ENCODE measurements at places on chromosomes 1 and 21.

GRCh38 chr1:29648026-29648425 lies 411.7 kb downstream of the PTPRU start:
- no peak overlapping the region for H3K27ac ChIP-seq
- no peak overlapping the region for H3K4me3 ChIP-seq
- peaks cover 26% of the 10 kb centered on the region for H3K27me3 ChIP-seq
- no peak for DNase-seq
- H3K36me3 ChIP-seq = no peaks in the 10 kb centered on the region

DNA sequence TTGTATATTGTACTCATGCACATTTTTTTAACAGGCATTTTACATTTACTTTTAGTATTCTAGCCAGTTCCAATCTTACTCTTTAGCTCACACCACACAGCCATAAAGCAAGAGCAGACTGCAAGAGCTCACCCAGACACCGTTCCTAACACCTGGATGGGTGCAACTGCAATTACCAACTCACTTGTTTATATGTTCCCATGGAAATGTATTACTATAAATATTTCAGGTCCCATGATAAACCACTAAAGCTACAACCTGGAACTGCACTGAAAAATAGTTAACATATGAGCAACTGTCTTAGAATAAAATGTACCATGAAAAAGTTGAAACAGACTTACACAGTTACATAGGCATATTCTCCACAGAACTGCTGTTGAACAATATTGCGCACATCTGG lies 30.8 kb downstream of the USP48 start:
- no peak overlapping the region for H3K4me3 ChIP-seq
- H3K27me3 ChIP-seq = no peaks in the 10 kb centered on the region
- peaks cover 81% of the 10 kb centered on the region for H3K36me3 ChIP-seq

DNA sequence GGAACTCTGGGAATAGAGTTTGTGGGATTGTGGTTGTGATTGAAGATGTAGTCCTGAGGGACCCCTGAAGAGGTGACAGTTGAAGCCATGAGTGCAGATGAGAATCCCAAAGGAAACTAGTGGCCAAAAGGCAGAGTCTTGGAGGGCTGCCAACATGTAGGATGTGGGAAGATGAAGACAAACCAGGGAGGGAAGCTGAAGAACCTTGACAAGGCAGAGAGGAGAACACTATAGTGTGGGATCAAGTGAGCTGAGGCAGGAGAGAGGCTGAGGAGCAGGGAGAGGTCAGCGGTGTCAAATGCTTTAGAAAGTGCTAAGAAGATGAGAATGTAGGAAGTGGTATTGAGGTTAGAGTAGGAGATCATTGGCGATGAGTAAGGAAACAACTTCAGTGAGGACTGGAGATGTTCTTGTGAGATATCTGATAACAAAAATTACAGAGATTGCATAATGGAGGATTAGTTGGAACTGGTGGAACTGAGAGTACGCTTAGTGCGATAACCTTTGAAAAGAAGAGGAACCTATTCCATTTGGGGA lies 88.5 kb upstream of the VCAM1 start:
- H3K27me3 ChIP-seq = no peaks in the 10 kb centered on the region
- H3K4me3 ChIP-seq = no peak overlapping the region
- H3K27ac ChIP-seq = no peak overlapping the region
- no peaks in the 10 kb centered on the region for H3K36me3 ChIP-seq
- peaks cover 8% of the 10 kb centered on the region for H3K4me1 ChIP-seq

GRCh38 chr1:8962812-8963530 lies 17.3 kb downstream of the CA6 start:
- DNase-seq = no peak
- peaks cover 2% of the 10 kb centered on the region for H3K27me3 ChIP-seq
- H3K36me3 ChIP-seq = no peaks in the 10 kb centered on the region
- H3K4me1 ChIP-seq = no peaks in the 10 kb centered on the region
- no peak overlapping the region for H3K27ac ChIP-seq

DNA sequence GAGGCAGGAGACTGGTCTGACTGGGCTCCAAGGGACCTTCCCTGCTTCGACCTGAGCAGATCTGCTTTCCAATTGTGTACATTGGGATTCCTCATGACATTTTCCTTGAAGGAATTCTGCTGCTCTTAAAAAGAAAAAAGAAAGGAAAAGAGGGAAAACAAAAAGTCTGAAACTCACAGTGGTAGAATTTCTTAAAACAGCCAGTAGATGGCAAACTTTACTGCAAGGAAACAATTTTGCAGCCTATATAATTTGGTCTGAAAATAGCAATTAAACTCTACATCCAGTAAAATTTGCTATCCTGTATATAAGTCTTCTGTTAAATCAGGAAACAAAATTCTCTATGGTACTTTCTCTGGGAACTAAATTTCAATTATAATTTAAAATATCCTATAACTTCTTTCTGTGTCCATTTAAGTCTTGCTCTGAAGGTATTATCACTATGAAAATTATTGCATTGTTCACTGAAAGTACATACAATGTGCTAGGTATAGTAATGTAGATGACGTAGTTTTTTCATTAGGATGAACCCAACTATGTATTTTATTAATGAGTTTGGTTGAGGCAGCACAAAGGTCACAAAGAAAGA lies 59.8 kb downstream of the CRB1 start:
- H3K27me3 ChIP-seq = no peaks in the 10 kb centered on the region
- no peak overlapping the region for H3K27ac ChIP-seq
- no peaks in the 10 kb centered on the region for H3K36me3 ChIP-seq
- H3K4me1 ChIP-seq = no peaks in the 10 kb centered on the region
- DNase-seq = no peak

DNA sequence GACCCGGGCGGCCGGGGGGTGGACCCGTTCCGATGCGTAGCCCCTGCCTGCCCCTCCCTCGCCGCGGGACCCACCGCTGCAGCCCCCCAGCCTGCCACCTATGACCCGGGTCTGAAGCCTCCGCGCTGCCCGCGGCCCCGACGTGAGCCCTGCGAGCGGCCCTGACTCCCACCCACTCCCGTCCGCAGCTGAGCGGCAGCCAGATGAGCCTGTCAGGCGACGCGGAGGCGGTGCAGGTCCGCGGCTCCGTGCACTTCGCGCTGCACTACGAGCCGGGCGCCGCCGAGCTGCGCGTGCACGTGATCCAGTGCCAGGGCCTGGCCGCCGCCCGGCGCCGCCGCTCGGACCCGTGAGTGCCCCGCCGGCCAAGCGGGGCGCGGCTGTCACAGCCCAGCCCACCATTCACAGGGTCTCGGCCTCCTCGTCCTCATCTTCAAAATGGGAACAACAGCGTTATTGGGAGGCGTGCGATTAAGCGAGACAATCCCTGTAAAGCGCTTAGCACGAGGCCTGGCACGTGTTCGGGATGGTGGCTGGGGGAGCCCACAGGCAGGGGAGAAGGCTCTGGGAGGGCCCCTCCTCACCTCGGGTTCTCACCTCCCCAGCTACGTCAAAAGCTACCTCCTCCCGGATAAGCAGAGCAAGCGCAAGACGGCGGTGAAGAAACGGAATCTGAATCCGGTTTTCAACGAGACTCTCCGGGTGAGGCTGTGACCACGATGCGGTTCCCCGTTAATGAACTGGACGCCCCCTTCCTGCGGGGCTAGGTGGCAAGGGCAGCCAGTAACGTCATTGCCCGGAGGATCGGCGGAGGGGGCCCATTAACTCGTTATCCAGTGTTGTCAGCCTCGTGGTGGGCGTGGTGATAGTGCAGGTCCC lies 8.2 kb downstream of the SYTL1 start:
- no peaks in the 10 kb centered on the region for H3K27me3 ChIP-seq
- H3K36me3 ChIP-seq = peaks cover 19% of the 10 kb centered on the region
- DNase-seq = peak; percentile 75
- H3K4me3 ChIP-seq = peak overlapping the region; percentile 44

DNA sequence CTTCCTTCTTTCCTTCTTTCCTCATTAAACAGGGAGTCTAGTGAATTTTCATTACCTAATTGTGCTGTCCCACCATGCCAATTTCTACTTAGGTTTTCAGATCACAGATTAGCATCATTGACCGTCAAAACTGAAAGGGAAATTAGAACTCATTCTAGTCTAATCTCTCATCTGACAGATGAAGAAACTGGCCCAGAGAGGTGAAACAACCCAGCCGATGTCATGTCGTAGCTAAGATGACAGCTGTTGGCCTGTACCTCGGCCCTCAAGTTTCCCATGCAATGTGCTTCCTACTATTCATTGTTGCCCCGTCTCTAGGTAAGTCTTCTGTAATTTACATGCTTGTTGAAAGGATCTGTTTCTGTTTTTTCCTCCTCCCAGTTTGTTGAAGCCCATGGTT lies 128.2 kb upstream of the KIAA0040 start:
- H3K27me3 ChIP-seq = no peaks in the 10 kb centered on the region
- H3K36me3 ChIP-seq = no peaks in the 10 kb centered on the region
- H3K4me3 ChIP-seq = no peak overlapping the region

DNA sequence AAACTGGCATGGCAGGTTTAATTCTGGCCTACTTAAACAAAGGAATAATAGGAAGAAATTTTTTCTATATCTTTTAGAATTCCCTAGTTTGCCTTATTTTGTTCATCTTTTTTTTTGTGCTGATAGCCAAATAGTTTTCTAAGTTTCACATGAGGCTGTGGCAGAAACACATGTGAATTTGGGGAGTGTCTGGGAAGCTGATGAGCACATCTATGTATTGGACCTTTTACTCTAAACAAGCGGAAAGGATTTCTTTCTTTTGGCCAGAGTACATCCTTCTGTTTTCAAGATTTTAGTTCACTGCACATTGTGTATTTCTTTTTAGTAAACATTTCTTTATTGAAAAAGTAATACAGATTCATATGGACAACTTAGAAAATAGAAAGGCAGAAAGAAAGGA lies 5.6 kb downstream of the EEIG2 start:
- no peak for DNase-seq
- no peak overlapping the region for H3K4me3 ChIP-seq
- no peak overlapping the region for H3K27ac ChIP-seq
- H3K4me1 ChIP-seq = peaks cover 47% of the 10 kb centered on the region

DNA sequence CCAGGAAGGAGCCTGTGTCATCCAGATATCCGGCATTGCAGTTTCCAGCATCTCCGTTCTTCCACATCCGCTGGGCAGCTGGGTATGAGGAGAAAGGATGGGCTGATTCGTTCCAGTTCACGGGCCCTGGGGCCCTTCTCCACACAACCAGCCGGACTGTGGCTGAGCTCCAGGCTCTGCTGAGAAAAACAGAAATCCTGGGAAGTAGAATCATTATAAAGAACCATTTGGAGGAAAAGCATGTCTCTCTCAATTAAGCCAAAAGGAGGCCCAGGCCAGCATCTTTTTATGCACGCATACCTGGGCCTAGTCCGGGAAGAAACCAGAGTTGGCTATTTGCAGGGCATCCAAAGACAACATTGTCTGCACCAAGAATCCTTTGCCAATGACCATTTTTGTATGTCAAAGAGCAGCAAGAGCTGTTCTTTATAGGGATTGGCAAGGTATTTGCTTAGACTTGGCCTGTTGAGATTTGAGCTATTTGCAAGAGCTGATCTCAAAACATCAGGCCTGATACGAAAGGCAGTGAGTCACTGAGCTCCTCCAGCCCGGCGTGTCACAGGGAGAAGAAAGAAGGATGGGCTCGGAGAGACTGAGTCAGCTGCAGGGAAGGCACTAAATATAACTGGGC lies 84.9 kb upstream of the ARHGEF16 start:
- no peaks in the 10 kb centered on the region for H3K36me3 ChIP-seq
- no peak overlapping the region for H3K4me3 ChIP-seq

- no peaks in the 10 kb centered on the region for H3K36me3 ChIP-seq
- no peak for DNase-seq
- H3K4me1 ChIP-seq = no peaks in the 10 kb centered on the region
- H3K27ac ChIP-seq = no peak overlapping the region
- H3K27me3 ChIP-seq = no peaks in the 10 kb centered on the region
- no peak overlapping the region for H3K4me3 ChIP-seq
Measured at GRCh38 chr1:174742805-174743653, 256.7 kb upstream of the CACYBP start.

DNA sequence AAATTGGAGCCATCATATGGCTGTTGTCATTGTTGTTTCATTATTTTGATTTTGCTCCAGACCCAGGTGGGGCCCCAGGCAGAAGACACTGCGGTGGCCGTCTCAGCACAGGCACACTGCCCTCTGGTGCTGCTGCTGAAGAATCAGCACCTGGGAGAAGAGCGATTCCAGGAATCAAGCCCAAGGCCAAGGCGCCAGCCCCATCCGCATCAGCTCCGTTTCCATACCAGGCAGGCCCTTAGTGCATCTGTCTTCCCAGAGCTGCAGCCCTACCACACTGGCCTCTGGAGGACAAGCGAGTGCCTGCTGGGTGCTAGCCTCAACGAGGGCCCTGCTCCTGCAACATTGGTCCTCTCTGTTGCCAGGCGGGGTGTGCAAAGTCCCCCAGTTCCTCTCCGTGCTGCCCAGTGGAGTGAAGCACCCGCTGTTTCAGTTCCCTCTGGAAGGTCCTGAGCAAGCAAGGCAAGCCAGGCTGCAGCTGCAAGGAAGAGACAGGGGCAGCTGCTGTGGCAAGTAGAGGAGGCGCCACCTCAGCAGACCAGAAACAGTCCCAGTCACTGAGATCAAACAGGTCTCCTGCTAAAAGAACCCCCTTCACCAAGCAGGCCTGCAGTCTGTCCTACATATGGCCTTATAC lies 5.2 kb downstream of the GRIK3 start:
- peaks cover 17% of the 10 kb centered on the region for H3K4me1 ChIP-seq
- no peak overlapping the region for H3K4me3 ChIP-seq
- peaks cover 74% of the 10 kb centered on the region for H3K27me3 ChIP-seq

DNA sequence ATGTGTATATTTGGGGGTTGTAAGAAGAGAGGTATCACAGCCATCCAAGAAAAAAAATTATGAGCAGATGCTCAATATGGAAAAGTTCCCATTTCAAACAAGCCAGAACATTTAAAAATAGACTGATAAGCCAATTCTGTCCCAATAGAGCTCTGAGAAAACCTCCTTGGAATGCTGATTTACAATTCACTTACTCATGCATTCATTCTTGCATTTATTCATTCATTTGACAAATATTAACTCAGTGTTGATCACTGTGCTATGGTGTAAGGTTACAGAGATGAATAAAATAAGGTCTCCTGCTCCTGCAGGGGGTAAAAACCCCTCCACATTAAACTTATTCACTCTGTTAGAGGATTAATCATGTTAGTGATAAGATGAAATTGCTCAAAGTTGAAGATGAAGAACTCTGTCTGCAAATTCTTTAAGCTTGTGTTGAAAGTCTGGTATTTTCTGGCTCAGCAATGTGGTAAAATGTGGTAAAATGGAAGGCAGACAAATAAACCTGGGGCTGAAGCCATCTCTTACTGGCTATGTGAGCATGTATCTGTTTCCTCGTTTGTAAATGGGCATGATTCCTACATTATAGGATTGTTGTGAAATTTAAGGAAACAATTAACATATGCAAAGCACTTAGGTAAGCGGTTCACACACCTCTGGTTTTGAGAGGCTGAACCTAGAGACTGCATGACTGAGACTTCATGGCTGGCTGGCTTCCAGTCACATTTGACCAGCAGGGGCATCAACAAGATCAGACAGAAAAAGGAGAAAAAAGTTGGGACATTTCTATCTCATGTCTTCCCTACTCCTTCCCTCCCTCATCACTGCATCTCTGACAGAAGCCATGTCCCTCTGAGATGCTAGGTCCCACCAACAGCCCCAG lies 45.0 kb upstream of the DAB1 start:
- no peak overlapping the region for H3K27ac ChIP-seq
- H3K36me3 ChIP-seq = no peaks in the 10 kb centered on the region
- H3K4me3 ChIP-seq = no peak overlapping the region
- H3K4me1 ChIP-seq = no peaks in the 10 kb centered on the region

Data from suprapubic skin (tissue), 4 donors.